Thoracic aorta (tissue), 2 donors: ENCODE measurements at places on chromosomes 11 and 22. TPM values are rescaled to one million over a fixed set of nuclear protein-coding genes. Genes with fewer than 3 reads are reported as not detected.

DNA sequence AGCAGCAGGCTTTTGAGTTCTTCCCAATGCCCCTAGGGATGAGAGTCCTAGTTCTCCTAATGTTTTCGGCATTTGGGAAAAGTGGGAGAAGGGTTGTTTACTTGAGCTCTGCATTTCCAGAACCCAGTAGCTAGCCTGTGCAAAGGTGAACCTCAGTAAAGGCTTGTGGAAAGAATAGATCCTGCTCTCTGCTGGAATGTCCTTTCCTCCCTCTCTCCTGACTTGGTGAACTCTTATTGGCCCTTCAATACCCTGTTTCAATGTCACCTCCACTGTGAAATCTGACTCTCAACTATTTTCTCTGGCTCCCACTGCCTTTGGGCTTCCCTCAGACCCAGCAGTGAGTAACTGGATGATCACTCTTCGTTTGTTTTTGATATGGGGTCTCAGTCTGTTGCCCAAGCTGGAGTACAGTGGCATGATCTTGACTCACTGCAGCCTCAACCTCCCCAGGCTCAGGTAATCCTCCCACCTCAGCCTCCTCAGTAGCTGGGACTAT lies 2.4 kb upstream of the UVRAG start:
- no peak for DNase-seq

- no peak for DNase-seq
Measured at GRCh38 chr11:125111001-125111342, 454 bp downstream of the TMEM218 start.

OR2D2 gene
- total RNA-seq = 1.3 TPM

DNA sequence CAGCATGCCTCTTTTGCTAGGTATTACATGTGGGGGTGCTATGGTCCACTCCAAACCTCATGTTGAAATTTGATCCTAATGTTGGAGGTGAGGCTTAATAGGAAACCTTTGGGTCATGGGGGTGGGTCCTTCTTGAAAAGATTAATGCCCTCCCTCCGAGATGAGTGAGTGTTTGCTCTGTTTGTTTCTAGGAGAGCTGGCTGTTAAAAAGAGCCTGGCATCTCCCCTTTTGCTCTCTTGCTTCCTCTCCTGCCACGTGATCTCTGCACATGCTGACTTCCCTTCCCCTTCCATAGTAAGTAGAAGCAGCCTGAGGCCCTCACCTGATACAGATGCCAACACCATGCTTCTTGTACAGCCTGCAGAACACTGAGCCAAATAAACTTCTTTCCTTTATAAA lies 104.5 kb downstream of the FAT3 start:
- no peak for DNase-seq

DNA sequence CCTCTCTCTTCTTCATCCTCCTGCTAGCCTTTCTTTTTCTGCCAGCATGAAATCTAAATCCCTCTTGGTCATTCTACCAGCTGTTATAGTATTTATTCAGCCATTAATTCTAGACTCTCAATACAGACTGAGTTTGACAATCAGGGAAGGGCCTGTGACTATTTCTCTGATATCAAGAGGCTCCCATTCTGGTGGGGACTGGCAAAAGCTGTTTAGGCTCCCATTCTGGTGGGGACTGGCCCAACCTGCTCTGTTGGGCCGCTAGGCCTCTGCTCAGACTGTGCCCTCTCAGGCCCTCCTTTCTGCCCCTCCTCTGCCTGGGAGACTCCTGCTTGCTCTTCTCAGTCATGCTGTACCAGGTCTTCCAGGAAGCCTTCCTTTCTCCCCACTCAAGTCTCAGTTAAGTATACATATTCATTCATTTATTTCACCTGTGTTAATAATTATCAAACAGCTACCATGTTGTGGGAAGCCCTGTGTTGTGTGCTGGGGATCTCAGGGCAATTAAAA lies 323.7 kb upstream of the NARS2 start:
- no peak for DNase-seq
